ENCODE measurements at places on chromosomes 12 and 14.
A peak's percentile ranks its signal among the peaks of the same experiment; 100 is the strongest.

DNA sequence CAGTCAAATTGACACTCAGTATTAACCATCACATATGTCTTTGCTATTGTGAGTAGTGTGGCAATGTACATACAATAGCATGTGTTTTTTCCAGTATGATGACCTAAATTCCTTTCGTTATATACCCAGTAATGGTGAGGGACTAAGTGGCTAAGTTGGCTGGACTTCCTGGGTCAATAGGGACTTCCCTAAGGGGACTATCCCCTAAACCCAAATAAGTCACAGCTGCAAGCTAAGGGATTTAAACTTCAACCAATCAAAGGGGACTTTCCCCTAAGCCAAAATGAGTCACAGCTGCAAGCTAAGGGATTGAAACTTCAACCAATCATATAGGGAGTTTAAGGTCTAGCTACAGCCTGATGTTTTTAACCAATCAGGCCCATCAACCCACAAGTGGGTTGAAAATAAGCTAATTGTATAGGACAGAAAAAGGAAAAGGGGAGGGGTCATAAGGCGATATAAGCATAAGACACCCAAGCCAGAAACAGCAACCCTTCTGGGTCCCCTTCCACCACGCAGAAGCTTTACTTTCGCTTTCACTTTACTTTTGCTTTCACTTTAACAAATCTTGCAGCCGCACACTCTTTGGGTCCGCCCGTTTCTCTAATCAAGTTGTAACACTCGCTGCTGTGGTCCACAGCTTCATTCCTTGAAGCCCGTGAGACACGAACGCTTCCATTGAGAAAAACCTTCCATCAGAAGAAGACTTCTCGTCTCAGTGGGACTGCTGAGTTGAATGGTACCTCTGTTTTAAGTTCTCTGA is 404.4 kb downstream of the FLRT2 start:
- DNase-seq = peak; percentile 26

- no peak for DNase-seq
These were observed 29.7 kb downstream of the R3HDM2 start for GRCh38 chr12:57401165-57401564.

DNA sequence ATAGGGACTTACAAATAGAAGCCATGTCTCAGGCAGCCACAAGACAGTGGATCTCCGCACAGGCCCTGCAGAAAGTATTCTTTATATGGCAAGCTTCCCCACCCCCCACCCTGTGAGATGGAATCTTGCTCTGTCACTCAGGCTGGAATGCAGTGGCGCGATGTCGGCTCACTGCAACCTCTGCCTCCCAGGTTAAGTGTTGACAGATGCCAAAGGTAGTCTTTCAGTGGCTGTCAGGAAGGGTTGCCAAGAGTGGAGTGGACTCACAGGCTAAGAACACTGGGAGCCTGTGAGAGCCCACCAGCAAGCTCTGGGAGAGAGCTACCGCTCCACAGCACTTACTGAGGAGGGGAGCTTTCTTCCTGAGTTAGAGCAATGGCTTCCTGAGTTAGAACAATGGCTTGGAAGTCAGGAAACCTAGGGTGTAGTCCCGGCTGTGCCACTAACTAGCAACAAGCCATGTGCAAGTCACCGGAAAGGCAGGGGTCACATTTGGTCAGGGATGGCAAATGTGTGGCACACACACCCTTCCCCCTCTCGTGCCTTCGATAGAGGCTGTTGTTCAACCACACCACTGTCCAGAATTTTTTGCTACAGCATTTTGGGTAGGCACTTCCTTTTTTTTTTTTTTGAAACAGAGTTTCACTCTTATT is 2.6 kb downstream of the RNASE1 start:
- DNase-seq = no peak

GRCh38 chr12:82874945-82875344 is 188.2 kb downstream of the TMTC2 start:
- DNase-seq = no peak

GRCh38 chr12:3565985-3566384 is 75.0 kb downstream of the PRMT8 start:
- no peak for DNase-seq

GRCh38 chr12:123160801-123161487 is 10.1 kb upstream of the PITPNM2 start:
- no peak for DNase-seq

DNA sequence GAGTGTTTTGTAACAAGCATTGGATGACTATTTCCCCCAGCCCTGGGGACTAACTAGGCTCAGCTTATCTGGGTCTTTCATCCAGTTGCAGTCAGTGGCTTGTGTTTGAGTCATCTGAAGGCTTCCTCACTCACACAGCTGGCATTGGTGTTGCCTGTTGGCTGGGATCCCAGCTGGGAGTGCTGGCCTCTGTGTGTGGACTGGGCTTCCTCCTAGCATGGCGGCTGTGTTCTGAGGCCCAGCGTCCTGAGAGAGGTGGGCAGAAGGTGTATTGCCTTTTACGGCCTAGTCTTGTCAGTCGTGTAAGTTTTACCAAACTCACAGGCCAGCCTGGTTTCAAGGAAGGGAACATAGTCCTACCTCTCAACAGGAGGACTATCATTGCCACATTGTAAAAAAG is 28.3 kb upstream of the PPP2R5C start:
- DNase-seq = no peak

DNA sequence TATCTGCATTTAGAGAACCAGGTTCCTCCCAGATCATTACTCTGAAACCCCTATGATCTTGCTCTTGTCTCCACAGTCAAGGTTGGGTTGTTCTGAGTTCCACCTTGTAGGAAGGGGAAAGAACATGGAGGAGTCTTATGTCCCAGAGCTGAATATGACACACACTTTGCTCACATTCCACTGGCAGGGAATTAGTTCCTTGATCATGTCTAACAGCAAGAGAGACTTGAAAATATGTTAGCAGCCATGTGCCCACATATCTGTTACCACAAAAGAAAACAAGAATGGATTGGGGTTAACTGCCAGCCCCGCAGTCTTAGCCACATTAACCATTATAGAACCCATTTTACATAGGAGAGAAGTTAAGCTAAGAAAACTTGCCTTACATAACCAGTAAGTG is 71.1 kb upstream of the MDM1 start:
- DNase-seq = no peak

DNA sequence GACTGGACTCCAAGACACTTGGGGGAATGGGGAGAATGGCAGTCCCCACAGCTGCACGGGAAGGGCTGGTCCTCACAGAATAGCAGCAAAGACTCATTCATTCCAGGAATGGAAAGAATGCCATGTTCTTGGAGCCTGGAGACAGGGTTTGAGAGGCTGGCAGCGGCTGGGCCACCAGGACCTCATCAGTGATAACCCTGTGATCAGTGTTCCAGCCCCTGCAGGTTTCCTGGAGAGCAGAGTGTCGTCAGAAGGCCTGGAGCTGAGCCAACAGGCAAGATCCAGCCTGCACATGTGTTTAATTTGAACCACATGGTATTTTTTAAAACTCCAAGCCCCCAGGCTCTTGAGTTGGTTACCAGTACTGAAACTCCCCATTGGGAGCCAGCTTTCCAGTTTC is 11.3 kb downstream of the BDKRB1 start:
- DNase-seq = no peak
